ENCODE measurements at places on chromosomes 1 and 21.
A peak's percentile ranks its signal among the peaks of the same experiment; 100 is the strongest.

GRCh38 chr1:103063921-103064320, 44.4 kb downstream of the COL11A1 start:
- no peak for DNase-seq

DNA sequence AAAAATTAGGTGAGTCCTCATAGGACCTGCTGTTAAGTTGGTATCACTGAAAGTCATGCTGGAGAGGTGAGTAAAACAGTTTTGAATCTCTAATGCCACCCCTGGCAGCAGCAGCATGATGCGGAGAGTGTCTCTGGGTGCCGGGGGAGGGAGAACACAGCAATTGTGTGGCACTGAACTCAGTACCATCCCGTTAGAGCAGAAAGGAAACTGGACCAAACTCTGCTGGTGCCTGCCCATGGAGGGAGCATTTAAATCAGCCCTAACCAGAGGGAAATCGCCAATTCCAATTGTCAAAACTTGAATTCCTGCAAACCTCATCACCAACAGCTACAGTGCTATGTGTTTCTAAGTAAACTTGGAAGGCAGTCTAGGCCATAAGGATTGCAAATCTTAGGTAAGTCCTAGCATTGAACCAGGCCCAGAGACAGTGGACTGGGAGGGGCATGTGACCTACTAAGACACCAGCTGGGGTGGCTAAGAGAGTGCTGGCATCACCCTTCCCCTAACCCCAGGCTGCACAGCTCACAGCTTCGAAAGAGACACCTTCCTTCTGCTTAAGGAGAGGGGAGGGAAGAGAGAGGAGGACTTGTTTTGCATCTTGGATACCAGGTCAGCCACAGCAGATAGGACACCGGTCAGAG, 30.0 kb downstream of the CD53 start:
- DNase-seq = no peak

GRCh38 chr1:40944841-40945430, 34.6 kb upstream of the CTPS1 start:
- peak; percentile 46 for DNase-seq

DNA sequence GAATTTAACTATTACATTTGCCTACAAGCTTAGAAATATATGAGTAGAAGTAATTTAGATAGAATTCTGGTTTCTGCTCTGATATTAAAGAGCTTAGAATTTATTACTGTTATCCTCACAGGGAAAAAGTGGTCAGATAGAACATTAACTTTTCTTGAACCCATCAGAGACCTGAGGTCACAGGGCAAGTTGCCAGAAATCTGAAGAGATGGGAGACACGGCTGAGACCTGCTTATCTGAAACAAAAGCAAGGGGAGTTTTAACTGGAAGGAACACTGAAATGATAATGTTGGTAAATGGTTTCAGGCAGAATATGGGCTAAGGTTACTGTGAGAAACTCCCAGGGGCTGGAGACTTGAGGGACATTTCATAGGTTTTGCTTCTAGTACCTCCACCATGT, 28.0 kb upstream of the USP25 start:
- no peak for DNase-seq

DNA sequence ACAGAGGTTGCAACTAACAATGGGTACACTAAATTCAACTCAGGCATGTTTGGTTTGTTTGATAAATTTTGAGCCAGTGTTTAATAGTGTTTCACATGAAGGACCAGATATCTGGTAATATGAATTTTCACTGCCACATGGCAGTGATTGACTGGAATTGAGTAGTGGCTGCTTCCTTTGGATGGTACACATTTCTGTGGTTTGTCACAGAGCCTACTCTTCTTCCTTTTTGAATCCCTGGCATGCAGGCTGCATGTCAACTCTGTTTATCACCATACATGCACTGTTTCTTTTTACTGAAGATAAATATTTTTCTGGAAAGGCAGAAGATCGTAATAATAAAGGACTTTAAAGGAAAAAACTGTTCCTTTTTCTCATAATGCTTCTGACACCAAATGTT, 35.5 kb downstream of the SDCCAG8 start:
- DNase-seq = no peak

- no peak for DNase-seq
Measured at GRCh38 chr1:34656731-34657130, 98.1 kb upstream of the GJB5 start.

- no peak for DNase-seq
Measured at GRCh38 chr21:43634618-43635017, 24.7 kb downstream of the HSF2BP start.

- no peak for DNase-seq
Measured at GRCh38 chr1:24996983-24997893, 67.2 kb upstream of the RUNX3 start.

GRCh38 chr21:44780137-44780502, 21.5 kb downstream of the UBE2G2 start:
- DNase-seq = no peak

- DNase-seq = peak; percentile 3
Measured at GRCh38 chr1:247494767-247495166, 36.9 kb upstream of the OR2B11 start.

DNA sequence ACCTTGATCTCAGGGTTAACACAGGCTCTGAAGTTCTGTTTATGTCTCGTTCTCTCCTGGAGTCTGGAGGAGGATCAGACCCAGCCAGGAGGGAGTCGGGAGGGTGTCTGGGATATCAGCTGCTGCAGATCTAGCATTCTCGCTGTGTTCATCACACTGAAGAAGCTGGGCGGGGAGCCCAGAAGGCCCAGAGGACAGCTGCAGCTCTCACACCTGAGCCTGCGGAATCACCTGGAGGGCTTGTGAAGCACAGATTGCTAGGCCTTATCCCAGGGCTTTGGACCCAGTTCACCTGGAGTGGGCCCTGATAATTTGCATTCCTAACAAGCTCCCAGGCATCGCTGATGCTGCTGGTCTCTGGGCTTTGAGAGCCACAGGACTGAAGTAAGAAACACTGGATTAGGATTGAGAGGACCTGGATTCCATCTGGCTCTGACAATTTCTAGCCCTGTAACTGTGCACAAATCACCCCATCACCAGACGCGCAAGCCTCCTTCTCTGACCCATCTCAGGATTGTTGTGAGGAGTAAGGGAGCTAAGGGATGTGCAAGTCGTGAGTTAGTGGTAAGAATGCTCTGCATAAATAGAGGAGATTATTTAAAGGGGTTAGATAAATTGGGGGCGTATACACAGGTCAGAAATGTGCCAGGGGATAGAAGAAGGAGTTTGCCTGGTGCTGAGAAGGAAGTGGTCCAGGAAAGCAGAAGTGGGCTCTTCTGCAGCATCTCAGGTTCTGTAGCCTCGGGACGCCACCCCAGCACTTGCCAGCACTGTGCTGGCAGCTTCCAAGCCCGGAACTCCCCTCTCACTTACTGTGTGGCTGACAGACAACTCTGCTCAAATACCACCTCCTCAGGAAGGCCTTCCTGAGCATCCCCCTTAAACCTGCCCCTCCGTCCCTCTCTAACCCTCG, 19.1 kb downstream of the ABCA4 start:
- peak; percentile 70 for DNase-seq

DNA sequence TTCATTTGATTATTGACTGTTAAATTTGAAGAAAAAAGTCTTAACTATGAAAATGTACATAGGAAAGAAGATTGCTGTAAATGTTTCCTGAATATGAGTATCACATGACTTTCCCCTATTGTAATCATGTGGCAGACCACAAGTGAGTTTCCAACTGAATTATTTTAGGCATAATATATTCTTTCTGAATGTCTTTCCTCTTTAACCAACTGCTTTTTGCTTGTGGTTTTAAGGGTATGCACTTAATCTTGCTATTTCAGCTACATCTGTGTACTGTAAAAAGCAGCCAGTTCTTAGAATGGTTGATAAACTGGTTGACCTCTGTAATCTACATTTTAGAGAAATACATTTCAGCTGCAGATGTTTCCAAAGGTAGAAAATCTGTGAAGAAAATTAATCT, 400.7 kb downstream of the NEGR1 start:
- DNase-seq = no peak

DNA sequence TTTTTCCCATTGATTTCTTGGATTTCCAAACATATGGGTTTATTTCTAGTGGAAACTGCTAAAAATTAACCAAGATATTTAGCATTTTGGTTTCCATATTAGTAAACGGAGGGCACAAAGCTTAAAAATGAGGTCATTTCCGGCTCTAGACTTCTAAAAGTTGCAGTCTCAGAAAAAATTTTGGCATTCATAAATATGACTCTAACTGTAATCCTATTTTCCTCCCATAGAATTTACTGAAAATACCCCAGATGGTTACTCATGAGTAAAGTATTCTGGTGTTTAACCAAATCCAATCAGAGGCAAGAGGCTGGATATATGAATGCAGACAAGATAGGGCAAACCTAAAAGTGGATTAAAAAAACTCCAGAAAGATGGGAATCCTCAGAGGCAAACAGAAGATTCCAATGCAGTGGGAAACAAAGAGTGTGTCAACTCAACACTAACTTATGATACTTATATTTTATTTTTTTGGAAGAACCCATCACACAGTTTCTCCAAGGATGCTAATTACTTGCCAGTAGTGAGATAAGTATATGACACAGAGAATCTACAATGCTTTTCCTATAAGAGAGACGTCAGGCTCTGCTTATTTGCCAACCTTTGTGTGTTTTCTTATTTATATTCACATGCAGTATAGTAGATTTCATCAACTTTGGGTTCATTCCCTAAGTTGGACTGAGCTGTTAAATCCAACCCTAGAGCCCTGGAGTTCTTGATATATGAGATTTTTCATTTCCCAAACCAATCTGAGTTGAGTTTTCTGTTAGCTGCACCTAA, 90.1 kb upstream of the BCL10 start:
- peak; percentile 83 for DNase-seq

DNA sequence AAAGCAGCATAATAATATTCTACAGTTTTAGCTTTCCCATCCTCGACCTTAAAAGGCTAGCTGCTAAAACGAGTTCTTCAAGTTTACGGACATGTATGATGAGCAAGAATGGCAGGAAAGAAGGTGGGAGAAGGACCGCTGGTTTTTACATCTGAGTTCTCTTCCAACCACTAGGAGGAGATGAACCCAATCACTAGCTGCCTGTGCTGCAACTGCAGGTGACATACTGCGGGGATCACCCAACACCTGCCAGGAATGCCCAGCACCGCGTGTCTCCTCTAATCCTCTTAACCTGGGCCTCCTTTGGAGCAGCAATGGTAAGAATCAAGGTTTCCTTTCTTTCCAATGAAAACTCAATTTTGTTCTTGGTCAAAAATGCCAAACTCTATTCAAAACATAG, 23.5 kb downstream of the TOR3A start:
- no peak for DNase-seq

GRCh38 chr1:9075022-9075421, 5.6 kb upstream of the SLC2A5 start:
- DNase-seq = peak; percentile 87

DNA sequence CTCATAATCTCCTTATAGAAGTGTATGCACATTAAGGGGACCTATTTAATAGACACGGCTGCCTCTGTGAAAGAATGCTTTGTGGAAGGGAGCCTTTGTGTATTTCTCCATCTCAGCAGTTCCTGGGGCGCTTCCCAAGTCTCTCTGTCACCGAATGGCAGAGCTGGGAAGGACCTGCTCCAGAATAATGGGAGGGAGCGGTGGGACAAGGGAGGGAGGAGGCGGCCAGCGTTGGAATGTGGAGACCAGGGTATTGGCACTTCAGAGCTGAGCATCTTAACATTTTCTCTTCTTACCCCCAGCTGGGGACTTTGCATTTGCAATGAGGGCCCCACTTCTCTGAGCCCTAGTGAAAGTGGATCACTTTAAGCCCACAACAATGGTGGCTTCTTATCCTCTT, 23.9 kb downstream of the CACHD1 start:
- DNase-seq = no peak

DNA sequence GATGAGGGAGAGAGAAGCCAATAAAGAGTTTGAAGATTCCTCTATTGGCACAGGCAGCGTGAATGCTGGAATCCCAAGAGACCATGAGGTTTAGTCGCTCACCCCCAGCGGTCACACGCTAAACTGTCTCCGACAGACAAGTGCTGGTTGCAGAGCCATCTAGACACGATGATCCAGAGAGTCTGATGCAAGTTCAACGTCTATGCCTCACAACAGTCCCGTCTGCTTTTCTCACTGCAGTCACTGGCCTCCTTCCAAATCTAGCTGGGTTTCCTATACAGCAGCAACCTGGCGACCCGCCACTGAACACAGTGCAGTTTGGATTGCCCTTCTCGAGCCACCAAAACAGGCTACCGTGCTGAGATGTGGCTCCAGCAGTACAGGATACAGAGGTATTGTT, 98.6 kb upstream of the KRTAP19-8 start:
- DNase-seq = no peak

- DNase-seq = peak; percentile 93
Measured at GRCh38 chr21:41678924-41679318, 87.9 kb downstream of the RIPK4 start.

DNA sequence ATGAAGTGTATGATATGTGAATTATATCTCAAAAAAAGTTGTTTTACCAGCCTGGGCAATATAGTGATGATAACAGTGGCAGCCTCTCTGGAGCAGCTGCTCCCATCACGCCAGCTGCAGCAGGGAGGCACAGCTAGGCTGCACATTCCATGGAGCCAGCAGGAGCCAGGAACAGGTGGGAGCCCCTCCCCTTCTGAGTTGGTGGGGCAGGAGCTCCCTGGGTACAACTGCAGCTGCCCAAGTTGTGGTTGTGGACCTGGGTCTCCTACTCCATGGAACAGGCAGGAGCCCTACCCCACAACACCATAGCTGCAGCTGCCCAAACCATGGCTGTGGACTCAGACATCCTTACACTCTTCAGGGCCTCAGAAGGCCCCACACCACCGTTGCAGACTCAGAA, 21.7 kb upstream of the FNBP1L start:
- DNase-seq = no peak

DNA sequence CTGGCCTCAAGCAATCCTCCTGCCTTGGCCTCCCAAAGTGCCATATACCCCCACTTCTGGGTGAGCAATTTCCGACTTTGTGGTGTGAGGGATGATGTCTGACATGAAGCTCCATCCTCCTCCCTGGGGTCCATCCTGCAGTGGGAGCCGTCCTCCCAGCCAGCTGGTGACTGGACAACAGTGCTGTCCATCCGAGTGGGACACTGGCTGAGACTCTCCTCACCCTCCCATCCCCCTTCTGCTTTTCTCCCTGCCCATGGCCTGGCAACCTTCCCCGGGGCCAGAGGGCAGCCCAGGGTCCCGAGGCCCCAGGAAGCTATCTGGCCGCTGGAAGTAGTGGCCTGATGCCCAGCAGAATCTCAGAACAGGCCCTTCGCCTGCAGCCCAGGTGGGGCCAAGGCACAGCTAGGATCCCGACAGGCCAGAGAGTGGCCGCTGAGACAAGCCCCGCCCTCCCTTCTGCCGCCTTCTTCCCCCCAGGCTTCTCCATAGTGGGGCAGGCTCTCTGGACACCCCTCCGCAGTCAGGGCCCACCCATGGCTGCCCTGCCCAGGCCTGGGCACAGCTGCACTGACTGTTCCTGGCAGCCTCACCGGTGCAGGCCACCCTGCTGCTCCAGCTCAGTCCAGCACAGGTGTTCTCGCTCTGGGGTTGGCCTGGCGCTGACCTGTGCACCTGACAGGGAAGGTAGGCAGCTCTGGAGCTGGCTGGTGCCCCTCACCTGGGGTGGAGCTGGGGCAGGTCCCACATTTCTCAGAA, 8.4 kb upstream of the FAAP20 start:
- no peak for DNase-seq

GRCh38 chr1:163173121-163173520, 29.6 kb downstream of the RGS5 start:
- DNase-seq = no peak

GRCh38 chr1:211468595-211468994, 23.4 kb downstream of the RD3 start:
- DNase-seq = no peak
